ENCODE measurements at places on chromosomes 1 and 21. TPM values are rescaled to one million over a fixed set of nuclear protein-coding genes. Genes with fewer than 3 reads are reported as not detected.
A peak's percentile ranks its signal among the peaks of the same experiment; 100 is the strongest.

DNA sequence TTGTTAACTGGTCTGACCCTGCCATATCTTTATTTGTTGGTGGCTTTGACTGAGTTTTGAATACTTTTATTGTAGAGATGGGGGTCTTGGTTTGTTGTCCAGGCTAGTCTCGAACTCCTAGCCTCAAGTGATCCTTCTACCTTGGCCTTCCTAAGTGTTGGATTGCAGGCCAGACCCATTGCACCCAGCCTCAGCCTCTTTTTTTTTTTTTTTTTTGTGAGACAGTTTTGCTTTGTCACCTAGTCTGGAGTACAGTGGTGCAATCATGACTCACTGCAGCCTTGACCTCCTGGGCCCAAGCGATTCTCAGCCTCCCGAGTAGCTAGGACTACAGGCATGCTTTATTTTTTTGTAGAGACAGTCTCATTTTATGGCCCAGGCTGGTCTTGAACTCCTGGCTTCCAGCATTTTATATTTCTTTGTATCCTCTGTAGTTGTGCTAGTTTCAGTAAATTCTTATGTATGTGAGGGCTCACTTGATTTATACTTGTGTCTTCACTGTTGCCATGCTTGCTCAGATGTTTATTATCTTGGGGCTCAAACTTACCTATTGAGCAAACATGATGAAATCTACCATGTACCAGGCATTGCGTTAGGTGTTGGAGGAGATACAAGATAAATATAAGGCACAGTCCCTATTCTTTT is 24.1 kb downstream of the THRAP3 start:
- no peaks in the 10 kb centered on the region for H3K27me3 ChIP-seq
- DNase-seq, result no peak
- peaks cover 40% of the 10 kb centered on the region for H3K4me1 ChIP-seq
- H3K36me3 ChIP-seq, result peaks cover 11% of the 10 kb centered on the region

GRCh38 chr1:207342332-207342731 is 20.9 kb downstream of the CD55 start:
- no peaks in the 10 kb centered on the region for H3K4me1 ChIP-seq
- no peak overlapping the region for H3K27ac ChIP-seq

- peaks cover 3% of the 10 kb centered on the region for H3K36me3 ChIP-seq
- DNase-seq, result no peak
- H3K4me3 ChIP-seq, result no peak overlapping the region
- H3K4me1 ChIP-seq, result peaks cover 19% of the 10 kb centered on the region
Observed at GRCh38 chr1:178727014-178727895, 2.2 kb downstream of the RALGPS2 start.

DNA sequence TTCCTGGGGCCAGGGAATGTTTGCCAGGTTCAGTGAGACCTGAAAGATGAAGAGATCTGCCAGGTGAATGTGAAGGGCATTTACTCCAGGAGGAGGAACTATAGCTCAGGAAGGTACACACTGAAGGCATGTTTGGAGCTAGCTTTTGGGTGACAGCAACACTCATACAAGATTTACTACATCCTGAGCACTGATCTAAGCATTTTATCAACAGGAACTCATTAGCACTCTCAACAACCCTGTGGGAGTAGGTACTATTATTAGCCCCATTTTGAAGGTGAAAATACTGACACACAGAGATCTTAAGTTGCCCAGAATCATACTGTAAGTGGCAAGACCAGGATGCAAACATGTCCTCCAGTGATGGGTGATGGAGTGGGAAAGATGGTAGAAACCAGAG is 6.7 kb downstream of the GADD45A start:
- H3K4me1 ChIP-seq, result peaks cover 19% of the 10 kb centered on the region
- H3K36me3 ChIP-seq, result peaks cover 21% of the 10 kb centered on the region
- H3K27ac ChIP-seq, result no peak overlapping the region

- no peaks in the 10 kb centered on the region for H3K36me3 ChIP-seq
- no peaks in the 10 kb centered on the region for H3K27me3 ChIP-seq
- DNase-seq, result no peak
- H3K27ac ChIP-seq, result no peak overlapping the region
- peaks cover 2% of the 10 kb centered on the region for H3K4me1 ChIP-seq
Observed at GRCh38 chr1:112882271-112882744, 73.7 kb downstream of the SLC16A1 start.

GRCh38 chr1:62597281-62597680 is at the start of gene ANGPTL3:
Gene ANGPTL3, plus strand, starts transcription at chr1:62597520. Its CDS starts 47 bp downstream, at chr1:62597567.
- DNase-seq, result no peak
- peak within 1 kb of the TSS; percentile 53 for H3K27ac ChIP-seq
- no peaks in the 10 kb centered on the region for H3K27me3 ChIP-seq
- peaks cover 78% of the 10 kb centered on the region for H3K4me1 ChIP-seq
- H3K4me3 ChIP-seq, result no peak within 1 kb of the TSS

- no peak overlapping the region for H3K4me3 ChIP-seq
- peaks cover 4% of the 10 kb centered on the region for H3K4me1 ChIP-seq
- no peaks in the 10 kb centered on the region for H3K27me3 ChIP-seq
- H3K27ac ChIP-seq, result no peak overlapping the region
- DNase-seq, result no peak
Observed at GRCh38 chr1:240174734-240175133, 83.1 kb downstream of the FMN2 start.

DNA sequence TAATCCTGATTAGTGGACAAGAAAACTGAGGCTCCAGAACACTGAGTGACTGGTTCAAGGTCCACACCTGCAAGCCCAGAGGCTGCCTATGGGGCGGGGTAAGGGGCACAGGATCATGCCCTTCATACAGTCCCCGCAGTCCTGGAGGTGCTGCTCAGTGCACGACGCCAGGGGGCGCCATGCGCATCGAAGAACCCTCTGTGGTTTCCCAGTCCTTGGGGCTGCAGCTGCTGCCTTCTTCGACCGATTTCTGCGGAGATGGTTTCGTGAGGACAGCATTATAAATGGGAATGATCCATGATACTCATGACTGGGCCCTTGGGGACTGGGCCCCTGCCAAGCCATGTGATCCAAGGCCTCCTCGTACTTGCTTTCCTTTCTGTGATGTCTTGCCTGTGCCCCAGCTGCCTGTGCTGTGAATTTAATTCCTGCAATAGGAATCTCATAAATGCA is 37.1 kb upstream of the ARHGEF10L start:
- peak overlapping the region; percentile 54 for H3K27ac ChIP-seq
- H3K4me3 ChIP-seq, result no peak overlapping the region
- H3K27me3 ChIP-seq, result peaks cover 20% of the 10 kb centered on the region
- H3K4me1 ChIP-seq, result peaks cover 9% of the 10 kb centered on the region

DNA sequence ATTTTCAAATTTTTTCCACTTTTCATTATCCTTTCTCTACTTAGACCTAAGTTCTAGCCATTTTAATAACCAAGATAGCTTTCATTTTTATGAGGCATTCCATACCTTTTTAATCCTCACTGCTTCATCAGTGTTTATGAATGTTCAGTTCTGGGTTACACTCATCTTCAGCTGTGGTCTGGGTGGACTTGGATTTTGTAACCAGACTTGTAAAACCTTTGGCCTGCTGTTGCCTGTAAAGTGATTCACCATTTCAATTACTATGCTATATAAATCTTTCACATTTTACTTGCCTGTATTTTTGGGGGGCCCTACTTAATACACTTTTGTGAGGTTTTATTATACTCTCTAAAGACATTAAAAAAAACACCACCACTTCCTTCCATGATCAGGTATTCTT is 46.2 kb downstream of the USP25 start:
- peaks cover 14% of the 10 kb centered on the region for H3K36me3 ChIP-seq
- no peak for DNase-seq
- no peak overlapping the region for H3K4me3 ChIP-seq
- H3K27me3 ChIP-seq, result no peaks in the 10 kb centered on the region
- H3K4me1 ChIP-seq, result peaks cover 54% of the 10 kb centered on the region

- peaks cover 11% of the 10 kb centered on the region for H3K27me3 ChIP-seq
- no peak for DNase-seq
- no peaks in the 10 kb centered on the region for H3K36me3 ChIP-seq
- no peak overlapping the region for H3K27ac ChIP-seq
- H3K4me1 ChIP-seq, result no peaks in the 10 kb centered on the region
Observed at GRCh38 chr21:32064281-32064910, 191.6 kb downstream of the HUNK start.

DNA sequence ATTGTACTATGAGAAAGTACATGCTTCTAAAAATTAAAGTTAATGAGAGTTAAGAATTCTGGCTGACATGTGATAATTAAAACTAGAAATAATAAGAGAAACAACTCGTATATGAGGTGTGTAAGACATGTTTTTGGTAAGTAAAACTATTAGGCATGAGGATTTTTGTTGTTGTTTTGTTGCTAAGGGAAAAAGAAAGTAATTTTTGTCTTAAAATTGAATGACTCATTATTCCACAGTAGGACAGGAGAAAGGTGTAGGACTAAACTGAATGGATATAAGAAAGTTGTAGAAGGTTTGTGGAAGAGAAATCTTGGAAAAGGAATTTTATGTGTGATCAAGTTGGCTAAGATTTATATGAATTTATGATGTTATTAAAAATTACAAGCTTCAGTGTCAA is 54.8 kb downstream of the TBX19 start:
- no peaks in the 10 kb centered on the region for H3K27me3 ChIP-seq
- H3K27ac ChIP-seq, result no peak overlapping the region
- H3K4me1 ChIP-seq, result peaks cover 12% of the 10 kb centered on the region
- no peak for DNase-seq
- peaks cover 2% of the 10 kb centered on the region for H3K36me3 ChIP-seq
- H3K4me3 ChIP-seq, result no peak overlapping the region

GRCh38 chr1:216910081-216910840 is 187.0 kb upstream of the ESRRG start:
- no peak overlapping the region for H3K4me3 ChIP-seq
- H3K27ac ChIP-seq, result no peak overlapping the region
- no peaks in the 10 kb centered on the region for H3K27me3 ChIP-seq
- DNase-seq, result no peak
- H3K36me3 ChIP-seq, result no peaks in the 10 kb centered on the region

- H3K27ac ChIP-seq, result no peak overlapping the region
- H3K4me1 ChIP-seq, result peaks cover 8% of the 10 kb centered on the region
- no peak for DNase-seq
- H3K36me3 ChIP-seq, result no peaks in the 10 kb centered on the region
- peaks cover 12% of the 10 kb centered on the region for H3K27me3 ChIP-seq
Observed at GRCh38 chr1:25120281-25120680, 112.0 kb downstream of the SYF2 start.

GRCh38 chr1:195568389-195568788 is 1039.9 kb downstream of the KCNT2 start:
- no peak overlapping the region for H3K27ac ChIP-seq
- peaks cover 2% of the 10 kb centered on the region for H3K36me3 ChIP-seq
- H3K27me3 ChIP-seq, result no peaks in the 10 kb centered on the region
- H3K4me1 ChIP-seq, result peaks cover 7% of the 10 kb centered on the region
- no peak overlapping the region for H3K4me3 ChIP-seq
- no peak for DNase-seq

DNA sequence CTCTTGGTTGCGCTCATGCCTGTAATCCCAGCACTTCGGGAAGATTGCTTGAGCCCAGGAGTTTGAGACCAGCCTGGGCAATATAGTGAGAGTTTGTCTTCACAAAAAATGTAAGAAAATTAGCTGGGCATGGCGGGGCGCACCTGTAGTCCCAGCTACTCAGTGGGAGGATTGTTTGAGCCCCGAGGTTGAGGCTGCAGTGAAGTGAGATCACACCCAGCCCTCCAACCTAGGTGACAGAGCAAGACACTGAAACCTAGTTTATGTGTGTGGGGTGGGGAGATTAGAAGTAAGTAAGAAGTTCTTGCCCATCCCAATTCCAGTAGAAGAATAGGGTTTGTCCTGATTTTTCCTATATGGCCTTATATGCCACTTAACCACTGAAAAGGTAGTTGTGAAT is 2.0 kb downstream of the RPL5 start:
- H3K27me3 ChIP-seq, result no peaks in the 10 kb centered on the region
- H3K4me1 ChIP-seq, result peaks cover 50% of the 10 kb centered on the region
- H3K36me3 ChIP-seq, result peaks cover 41% of the 10 kb centered on the region
- DNase-seq, result no peak
- H3K27ac ChIP-seq, result peak overlapping the region; percentile 95

- no peaks in the 10 kb centered on the region for H3K4me1 ChIP-seq
- no peak overlapping the region for H3K4me3 ChIP-seq
- no peak overlapping the region for H3K27ac ChIP-seq
- DNase-seq, result peak; percentile 1
Observed at GRCh38 chr1:224781800-224782199, 147.7 kb upstream of the DNAH14 start.

- DNase-seq, result peak; percentile 88
- H3K36me3 ChIP-seq, result peaks cover 39% of the 10 kb centered on the region
- no peak overlapping the region for H3K4me3 ChIP-seq
- peak overlapping the region; percentile 28 for H3K27ac ChIP-seq
Observed at GRCh38 chr21:33801424-33802405, 113.9 kb downstream of the ATP5PO start.

NBPF20 gene
- 4.9 TPM for total RNA-seq

FCRLA gene
- not detected for total RNA-seq

TTC22 gene
- not detected for total RNA-seq

TENT5C gene
- 0.05 TPM for total RNA-seq

PDC gene
- not detected for total RNA-seq

C8B gene
- total RNA-seq, result not detected

C4BPA gene
- not detected for total RNA-seq

SPRR2E gene
- not detected for total RNA-seq

ACTN2 gene
- not detected for total RNA-seq

CFAP74 gene
- total RNA-seq, result not detected

LMOD1 gene
- total RNA-seq, result 15.9 TPM

PLA2G2A gene
- not detected for total RNA-seq

RPTN gene
- total RNA-seq, result not detected

LCE1A gene
- total RNA-seq, result not detected

IL20 gene
- not detected for total RNA-seq

All from osteocyte (in vitro differentiated cells).